ENCODE measurements at places on chromosomes 12 and 14.

GRCh38 chr14:84760489-84761126 is 769.3 kb upstream of the FLRT2 start:
- H3K27ac ChIP-seq = no peak overlapping the region
- no peak overlapping the region for H3K4me3 ChIP-seq
- no peaks in the 10 kb centered on the region for H3K27me3 ChIP-seq
- no peak for DNase-seq
- H3K4me1 ChIP-seq = no peaks in the 10 kb centered on the region
- no peaks in the 10 kb centered on the region for H3K36me3 ChIP-seq

GRCh38 chr14:70425354-70425753 is 8.5 kb upstream of the SYNJ2BP start:
- H3K4me1 ChIP-seq = no peaks in the 10 kb centered on the region
- H3K36me3 ChIP-seq = no peaks in the 10 kb centered on the region
- H3K4me3 ChIP-seq = no peak overlapping the region
- DNase-seq = peak; percentile 3
- H3K27ac ChIP-seq = no peak overlapping the region

DNA sequence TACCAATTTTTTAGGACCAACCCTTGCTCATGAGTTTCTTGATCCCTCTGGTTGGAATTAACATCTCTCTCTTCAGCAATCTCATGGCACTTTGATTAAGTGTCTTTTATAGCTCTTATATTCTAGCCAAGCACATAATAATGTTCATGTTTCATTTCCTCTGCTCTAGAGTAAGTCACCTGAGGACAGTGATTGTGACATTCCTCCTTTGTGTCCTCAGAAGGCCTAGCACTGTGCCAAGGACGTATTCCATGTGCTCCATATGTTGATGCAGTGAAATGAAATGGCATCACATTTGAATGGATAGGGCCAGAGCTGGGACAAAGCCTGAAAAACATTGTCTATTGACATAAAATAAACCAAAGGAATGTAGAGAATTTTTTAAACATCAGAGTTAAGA is 322.8 kb upstream of the PRICKLE1 start:
- no peaks in the 10 kb centered on the region for H3K4me1 ChIP-seq
- H3K36me3 ChIP-seq = no peaks in the 10 kb centered on the region

- H3K4me3 ChIP-seq = no peak overlapping the region
- H3K27me3 ChIP-seq = no peaks in the 10 kb centered on the region
- H3K27ac ChIP-seq = no peak overlapping the region
- no peaks in the 10 kb centered on the region for H3K36me3 ChIP-seq
Measured at GRCh38 chr14:37816743-37817295, 221.4 kb downstream of the TTC6 start.

- no peak overlapping the region for H3K27ac ChIP-seq
- DNase-seq = no peak
- no peaks in the 10 kb centered on the region for H3K36me3 ChIP-seq
- H3K4me1 ChIP-seq = no peaks in the 10 kb centered on the region
- H3K27me3 ChIP-seq = no peaks in the 10 kb centered on the region
Measured at GRCh38 chr12:92002673-92003382, 142.8 kb downstream of the BTG1 start.

DNA sequence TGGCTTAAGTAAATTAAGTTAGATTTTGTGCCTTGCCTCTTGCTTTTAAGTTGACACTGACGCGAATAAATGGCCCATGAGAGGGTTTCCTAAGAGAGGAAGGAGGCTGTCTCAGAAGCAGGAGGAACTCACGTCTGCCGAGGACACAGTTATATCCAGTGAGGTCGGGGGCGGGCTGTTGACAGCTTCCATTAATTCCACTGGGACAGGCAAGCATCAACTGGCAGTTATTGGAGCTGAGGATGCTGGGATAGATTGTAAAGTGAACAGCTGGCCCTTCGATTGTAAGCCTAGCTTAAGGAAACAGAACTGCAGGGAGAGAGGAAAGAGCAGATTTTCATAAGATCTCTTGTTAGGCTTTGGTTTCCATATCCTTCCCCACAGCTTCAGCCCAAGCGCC is 399.2 kb downstream of the IPO8 start:
- H3K4me3 ChIP-seq = no peak overlapping the region
- no peaks in the 10 kb centered on the region for H3K4me1 ChIP-seq
- H3K27ac ChIP-seq = no peak overlapping the region
- no peaks in the 10 kb centered on the region for H3K27me3 ChIP-seq
- DNase-seq = no peak
- no peaks in the 10 kb centered on the region for H3K36me3 ChIP-seq

DNA sequence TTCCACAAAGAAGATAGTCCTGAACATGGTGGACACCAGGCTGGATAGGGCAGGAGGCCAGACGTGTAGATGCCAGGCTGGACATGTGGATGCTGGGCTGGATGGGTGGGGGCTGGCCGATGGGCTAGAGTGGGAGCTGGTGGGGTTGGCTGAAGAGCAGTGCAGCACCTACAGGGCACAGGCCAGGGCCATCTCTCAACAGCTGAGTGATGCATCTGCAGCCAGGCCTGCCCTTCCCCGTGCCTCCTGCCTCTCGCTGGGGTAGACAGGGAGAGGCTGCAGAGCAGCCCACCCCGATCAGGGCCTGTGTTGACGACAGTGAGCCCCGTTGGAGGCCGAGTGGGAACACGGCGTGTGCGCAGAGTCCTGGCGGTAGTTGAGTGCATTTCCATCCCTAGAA is 39.3 kb downstream of the EP400 start:
- H3K4me1 ChIP-seq = no peaks in the 10 kb centered on the region
- no peaks in the 10 kb centered on the region for H3K27me3 ChIP-seq
- no peak overlapping the region for H3K27ac ChIP-seq
- no peak for DNase-seq
- no peak overlapping the region for H3K4me3 ChIP-seq

DNA sequence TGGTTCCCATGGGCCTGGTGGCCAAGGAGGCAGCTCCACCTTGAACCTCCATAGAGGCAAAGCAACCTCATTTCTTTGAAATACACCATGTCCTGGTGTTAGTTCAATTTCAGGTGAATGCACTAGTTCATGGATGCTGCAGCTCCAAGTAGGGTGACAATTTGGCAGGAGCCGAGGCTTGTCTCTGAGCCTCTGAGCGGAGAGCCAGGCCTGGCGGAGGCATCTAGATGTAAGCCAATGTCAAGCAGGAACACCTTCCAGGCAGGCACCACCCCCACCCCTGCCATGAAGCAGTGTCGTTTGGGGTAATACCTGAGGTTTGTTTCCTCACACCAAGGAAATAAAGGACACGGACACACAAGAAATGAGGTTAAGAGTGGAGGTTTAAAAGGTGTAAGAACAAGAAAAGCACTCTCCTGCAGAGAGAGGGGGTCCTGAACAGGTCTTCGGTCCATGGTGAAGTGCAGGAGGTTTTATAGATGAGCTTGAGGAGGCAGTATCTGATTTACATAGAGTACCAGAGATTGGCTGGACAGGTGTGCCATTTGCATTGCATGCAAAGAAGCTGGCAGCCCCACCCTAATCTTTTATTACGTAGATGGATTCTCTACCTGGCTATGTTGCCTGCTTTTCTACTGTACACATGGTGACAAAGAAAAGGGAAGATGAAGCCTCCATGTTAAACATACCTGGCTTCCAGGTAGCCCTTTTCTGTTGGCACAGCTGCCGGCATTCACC is 60.3 kb downstream of the RIN3 start:
- no peak for DNase-seq
- H3K4me3 ChIP-seq = no peak overlapping the region

GRCh38 chr12:118013283-118013682 is 3.2 kb upstream of the RFC5 start:
- no peaks in the 10 kb centered on the region for H3K27me3 ChIP-seq
- DNase-seq = no peak
- H3K36me3 ChIP-seq = no peaks in the 10 kb centered on the region

GRCh38 chr12:100827901-100828520 is 33.4 kb downstream of the ANO4 start:
- no peak overlapping the region for H3K4me3 ChIP-seq
- H3K27me3 ChIP-seq = no peaks in the 10 kb centered on the region
- peak; percentile 32 for DNase-seq
- H3K27ac ChIP-seq = no peak overlapping the region

- no peaks in the 10 kb centered on the region for H3K4me1 ChIP-seq
- H3K4me3 ChIP-seq = no peak overlapping the region
- H3K27ac ChIP-seq = no peak overlapping the region
Measured at GRCh38 chr12:44000309-44000952, 164.6 kb downstream of the TMEM117 start.

- H3K27me3 ChIP-seq = no peaks in the 10 kb centered on the region
- no peak for DNase-seq
- H3K36me3 ChIP-seq = no peaks in the 10 kb centered on the region
- H3K4me1 ChIP-seq = no peaks in the 10 kb centered on the region
Measured at GRCh38 chr14:87601036-87601435, 391.9 kb downstream of the GALC start.

DNA sequence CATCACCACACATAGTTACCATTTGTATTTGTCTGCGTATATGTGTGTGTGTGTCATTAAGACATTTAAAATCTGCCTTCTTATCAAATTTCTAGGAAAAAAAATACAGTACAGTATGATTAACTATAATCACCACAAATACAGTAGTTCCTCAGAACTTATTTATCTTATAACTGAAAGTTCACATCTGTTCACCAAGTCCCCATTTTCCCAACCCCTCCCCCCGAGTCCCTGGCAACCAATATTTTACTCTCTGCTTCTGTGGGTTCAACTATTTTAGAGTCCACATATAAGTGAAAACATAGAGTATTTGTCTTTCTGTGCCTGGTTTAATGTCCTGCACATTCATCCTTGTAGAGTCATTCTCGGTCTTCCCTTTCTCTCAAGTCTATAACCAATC is 12.3 kb downstream of the CAPS2 start:
- H3K27ac ChIP-seq = no peak overlapping the region
- DNase-seq = no peak
- no peaks in the 10 kb centered on the region for H3K36me3 ChIP-seq
- no peak overlapping the region for H3K4me3 ChIP-seq
- no peaks in the 10 kb centered on the region for H3K4me1 ChIP-seq
- no peaks in the 10 kb centered on the region for H3K27me3 ChIP-seq

- H3K27me3 ChIP-seq = no peaks in the 10 kb centered on the region
- H3K36me3 ChIP-seq = no peaks in the 10 kb centered on the region
- DNase-seq = no peak
- peaks cover 29% of the 10 kb centered on the region for H3K4me1 ChIP-seq
- no peak overlapping the region for H3K4me3 ChIP-seq
- H3K27ac ChIP-seq = peak overlapping the region; percentile 65
Measured at GRCh38 chr14:105205673-105206208, 24.6 kb upstream of the NUDT14 start.

GRCh38 chr14:104586832-104587620 is 7.5 kb downstream of the C14orf180 start:
- H3K27me3 ChIP-seq = no peaks in the 10 kb centered on the region
- no peak overlapping the region for H3K27ac ChIP-seq
- no peak for DNase-seq
- no peaks in the 10 kb centered on the region for H3K4me1 ChIP-seq
- no peaks in the 10 kb centered on the region for H3K36me3 ChIP-seq
